ENCODE measurements at places on chromosomes 1 and 21.

GRCh38 chr1:47656719-47657685 is 219.2 kb downstream of the FOXD2 start:
- DNase-seq = no peak

DNA sequence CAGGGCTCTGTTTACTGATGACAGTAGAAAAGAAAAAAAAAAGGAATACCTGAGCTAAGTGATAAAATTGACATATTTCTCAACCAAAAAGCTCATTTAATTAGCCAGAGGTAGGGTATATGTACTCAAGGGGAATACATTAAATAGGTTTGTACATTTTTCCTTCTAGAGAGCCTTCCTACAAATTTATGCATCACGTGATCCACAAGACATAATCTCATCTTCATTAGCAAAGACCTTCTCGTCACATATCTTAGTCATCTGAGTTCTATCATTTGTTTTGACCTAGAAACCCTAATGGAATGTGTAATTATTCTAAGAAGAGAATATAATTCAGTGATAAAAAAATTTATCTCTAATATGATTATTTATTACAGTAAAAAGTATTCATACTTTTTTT is 30.7 kb upstream of the CFHR4 start:
- no peak for DNase-seq

- DNase-seq = no peak
These were observed 164.9 kb upstream of the ADGRL2 start for GRCh38 chr1:81635816-81636215.

GRCh38 chr1:161068306-161069234 is 1.1 kb downstream of the ARHGAP30 start:
- DNase-seq = no peak

GRCh38 chr1:160806109-160806665 is 10.2 kb downstream of the LY9 start:
- DNase-seq = no peak

DNA sequence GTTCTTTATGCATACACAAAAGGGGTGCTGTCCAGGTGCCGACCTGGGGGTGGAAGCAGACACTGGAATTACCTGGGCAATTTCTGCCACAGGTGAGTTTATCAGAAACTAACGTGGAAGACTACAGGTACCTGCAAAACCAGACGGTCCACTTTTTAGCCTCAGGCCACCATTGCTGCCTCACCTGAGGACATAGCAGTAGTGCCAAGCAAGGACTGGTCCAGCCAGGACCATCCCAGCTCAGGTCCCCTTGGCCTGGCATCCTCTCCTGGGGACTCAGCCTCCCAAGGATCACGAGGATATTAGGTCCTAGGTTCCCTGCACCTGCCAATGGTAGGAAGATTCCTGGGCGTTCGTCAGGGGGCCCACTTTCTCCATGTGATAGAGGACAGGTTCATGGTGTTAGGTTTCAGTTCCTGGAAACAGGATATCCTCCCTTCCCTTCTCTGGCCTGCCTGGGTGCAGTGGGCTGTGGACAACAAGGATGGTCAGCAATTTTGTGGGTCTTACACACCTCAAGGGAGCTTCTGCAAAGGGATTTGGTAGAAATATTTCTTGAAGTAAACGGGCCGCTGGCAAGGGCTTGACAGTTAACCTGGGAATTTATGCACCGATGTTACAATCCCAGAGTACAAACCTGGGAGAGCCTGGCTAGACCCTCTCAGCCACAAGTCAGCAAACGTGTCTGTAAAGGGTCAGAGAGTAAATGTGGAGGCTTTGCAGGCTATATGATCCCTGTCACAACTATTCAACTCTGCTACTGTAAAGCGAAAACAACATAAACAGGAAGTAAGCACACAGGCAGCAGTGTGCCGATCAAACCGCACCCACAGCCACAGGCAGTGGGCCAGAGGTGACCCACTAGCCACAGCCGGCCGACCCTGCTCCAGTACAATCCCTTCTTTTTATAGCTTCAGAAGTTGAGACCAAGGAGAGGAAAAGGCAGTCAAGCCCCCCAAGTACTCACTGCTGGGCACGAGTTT is 71.4 kb upstream of the RAB4A start:
- no peak for DNase-seq

DNA sequence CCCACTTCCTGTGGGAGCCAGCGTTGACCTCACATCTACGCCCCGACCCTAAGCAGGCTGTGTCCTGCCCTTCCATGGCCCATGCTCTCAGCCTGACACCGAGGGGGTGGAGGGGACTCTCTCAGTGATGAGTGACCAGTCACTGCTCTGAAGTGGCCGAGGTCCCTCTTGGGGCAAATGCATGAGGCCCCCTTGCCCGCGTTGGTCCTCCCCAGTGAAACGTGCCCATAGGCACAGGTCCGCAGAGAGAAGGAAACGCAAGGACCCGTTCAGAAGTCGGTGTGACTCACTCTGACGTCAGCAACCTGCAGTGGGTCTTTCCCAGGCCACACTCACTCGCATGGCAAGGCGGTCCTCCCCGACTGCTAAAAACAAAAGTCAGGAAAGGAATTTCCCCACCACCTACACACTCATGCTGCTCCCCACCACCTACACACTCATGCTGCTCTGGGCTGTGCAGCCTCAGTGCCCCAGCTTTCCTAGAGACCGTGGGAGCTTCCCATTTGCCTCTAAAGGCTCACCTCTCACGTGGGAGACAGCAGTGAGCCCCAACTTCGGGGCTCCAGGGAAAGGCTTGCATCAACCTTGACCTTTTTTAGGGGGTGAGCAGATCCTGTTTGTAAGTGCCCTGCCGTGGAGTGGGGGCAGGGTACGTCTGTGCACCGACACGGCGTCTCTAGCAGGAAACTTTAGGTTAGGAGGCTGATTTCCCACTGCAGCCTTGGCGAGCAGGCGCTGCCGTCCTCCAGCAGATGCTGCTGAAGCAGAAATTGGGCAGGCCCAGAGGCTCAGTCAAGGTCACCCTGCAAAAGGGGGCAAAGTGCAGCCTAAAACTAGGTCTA is 11.4 kb downstream of the UBASH3A start:
- DNase-seq = peak; percentile 44

GRCh38 chr1:222090103-222090502 is 348.2 kb upstream of the DUSP10 start:
- no peak for DNase-seq

DNA sequence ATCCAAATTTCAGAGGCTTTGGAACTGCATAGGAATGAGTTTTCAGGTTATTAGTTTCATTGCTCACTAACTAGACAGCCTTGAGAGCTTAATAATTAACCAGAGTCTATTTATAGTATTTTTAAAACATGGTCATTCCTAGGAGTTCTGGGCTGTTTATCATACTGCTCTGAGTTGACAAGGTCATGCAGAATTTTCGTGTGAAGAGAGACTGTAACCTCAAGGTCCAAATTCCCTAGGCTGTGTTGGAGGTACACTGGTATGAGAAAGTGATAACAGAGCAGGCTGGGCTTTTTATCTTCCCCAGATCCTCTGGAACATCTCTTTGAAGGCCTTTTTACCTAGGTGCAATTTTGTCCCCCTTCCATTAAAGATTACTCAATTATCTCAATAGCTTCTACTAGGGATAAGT is 736.3 kb downstream of the LTN1 start:
- no peak for DNase-seq

GRCh38 chr1:165842671-165843129 is 15.3 kb downstream of the UCK2 start:
- no peak for DNase-seq

DNA sequence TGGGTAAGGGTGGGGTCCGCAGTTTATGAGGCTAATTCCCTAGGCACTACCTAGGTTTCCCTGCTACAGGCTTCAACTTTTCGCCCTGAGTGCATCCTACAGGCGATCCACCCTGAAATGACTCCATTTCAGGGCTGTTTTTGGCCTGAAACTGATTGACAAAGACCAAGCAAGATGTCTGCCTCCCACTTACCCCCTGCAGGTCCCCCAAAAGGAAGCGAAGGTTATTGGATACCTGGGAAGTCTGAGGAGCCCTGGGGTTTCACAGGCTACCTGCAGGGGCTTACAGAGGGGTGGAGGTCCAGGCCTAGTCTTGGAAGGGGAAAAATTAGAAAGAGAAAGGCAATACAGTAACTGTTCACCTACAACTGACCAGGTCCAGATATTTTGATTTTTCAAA is 3.3 kb upstream of the TBX15 start:
- no peak for DNase-seq

DNA sequence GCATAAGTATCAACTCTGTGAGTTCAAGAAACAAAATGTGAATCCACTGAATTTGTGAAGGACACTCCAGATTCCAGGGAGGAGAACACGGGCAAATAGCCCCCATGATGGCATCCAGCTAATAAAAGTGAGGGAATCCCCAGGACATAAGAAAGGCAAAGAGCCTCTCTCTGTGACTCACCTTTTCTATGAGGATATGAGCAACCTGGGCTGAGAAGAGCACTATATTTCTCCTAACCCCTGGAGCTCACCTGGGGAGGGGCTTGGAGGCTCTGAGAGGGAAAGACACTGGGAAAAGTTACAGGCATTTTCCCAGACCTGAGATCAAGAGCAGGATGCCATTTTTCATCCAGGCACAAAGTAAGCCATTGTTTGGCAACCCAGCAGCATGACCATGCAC is 1298.8 kb downstream of the PLA2G4A start:
- DNase-seq = no peak

GRCh38 chr21:42426424-42426823 is 22.7 kb downstream of the UBASH3A start:
- no peak for DNase-seq

GRCh38 chr1:228000416-228000815 is 6.4 kb upstream of the WNT3A start:
- DNase-seq = no peak
